NCI-H1417 treated with DMSO at 0.1 percent for 48 hours (cell line): ENCODE measurements at places on chromosomes 13 and 19.

- no peak for DNase-seq
Measured at GRCh38 chr19:41330946-41331678, 21.1 kb downstream of the CCDC97 start.

GRCh38 chr13:88063741-88064140, 392.6 kb downstream of the SLITRK5 start:
- no peak for DNase-seq

DNA sequence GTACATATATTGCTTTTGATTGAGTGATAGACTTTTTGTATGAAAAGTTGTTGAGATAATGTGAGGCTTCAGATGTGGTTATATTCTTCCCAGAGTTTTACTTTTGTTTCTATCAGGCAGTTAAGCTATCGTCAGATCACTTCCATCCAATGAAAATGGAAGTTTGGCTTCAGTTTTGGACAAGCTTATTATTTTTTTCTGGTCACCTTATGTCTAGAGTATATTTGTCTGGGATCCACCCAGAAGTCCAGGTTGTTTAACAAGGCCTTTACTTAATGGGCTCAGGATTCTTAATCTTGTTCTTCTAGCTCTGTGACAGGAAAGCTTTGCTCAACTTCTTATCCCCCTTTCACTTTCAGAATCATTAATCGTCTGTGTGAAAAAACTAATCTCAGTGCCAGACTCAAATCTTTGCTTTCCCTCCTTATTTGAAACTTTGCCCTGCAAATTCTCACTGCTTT, 150.9 kb downstream of the PDS5B start:
- no peak for DNase-seq

DNA sequence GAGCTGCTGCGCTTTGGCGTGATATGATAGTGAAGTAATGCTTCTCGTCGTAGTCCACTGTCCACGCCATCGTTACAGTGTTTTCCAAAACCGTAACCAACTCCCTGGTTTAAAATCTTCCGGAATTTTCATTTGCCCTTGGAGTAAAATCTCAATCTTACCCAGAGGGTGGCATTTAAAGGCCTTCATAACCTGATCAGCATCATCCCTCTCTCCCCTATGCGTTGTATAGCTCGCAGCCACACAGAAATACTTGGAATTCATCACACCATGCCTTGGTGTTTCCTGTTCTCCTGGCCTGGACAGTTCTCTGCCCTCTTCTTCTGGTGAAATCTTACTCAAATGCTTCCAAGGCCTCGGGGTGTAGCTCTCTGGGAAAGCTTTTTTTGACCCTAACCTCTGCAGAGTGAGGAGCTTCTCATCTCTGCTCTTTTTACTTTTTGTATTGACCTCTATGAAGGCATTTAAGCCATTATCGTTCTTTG, 839 bp downstream of the MPHOSPH8 start:
- DNase-seq = no peak
